ENCODE measurements at places on chromosomes 6 and 20. TPM values are rescaled to one million over a fixed set of nuclear protein-coding genes. Genes with fewer than 3 reads are reported as not detected.

- no peak overlapping the region for H3K27ac ChIP-seq
- peaks cover 13% of the 10 kb centered on the region for H3K4me1 ChIP-seq
- H3K36me3 ChIP-seq = no peaks in the 10 kb centered on the region
- peaks cover 15% of the 10 kb centered on the region for H3K27me3 ChIP-seq
Observed at GRCh38 chr6:107493158-107494057, 3.5 kb downstream of the SOBP start.

DNA sequence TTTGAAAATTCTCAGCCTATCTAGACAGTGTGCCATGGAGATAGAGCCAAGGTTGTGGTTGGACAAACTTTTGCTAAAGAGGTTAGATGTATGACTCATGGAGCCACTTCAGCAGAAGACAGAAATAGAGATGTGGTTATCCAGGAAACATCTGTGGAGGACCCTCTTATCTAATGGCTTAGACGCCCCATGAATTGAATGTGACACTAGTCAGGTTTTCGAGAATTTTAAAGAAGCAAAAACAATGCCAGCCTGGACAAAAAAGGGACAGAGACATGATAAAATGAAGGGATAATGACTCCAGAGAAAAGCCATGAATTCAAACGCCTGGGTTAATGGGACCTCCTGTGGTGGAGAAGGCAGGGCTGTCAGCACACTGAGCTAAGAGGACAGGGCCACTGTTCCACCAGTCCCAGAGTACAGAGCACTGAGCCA, 280.5 kb downstream of the CLVS2 start:
- no peaks in the 10 kb centered on the region for H3K36me3 ChIP-seq
- no peaks in the 10 kb centered on the region for H3K27me3 ChIP-seq
- no peaks in the 10 kb centered on the region for H3K4me1 ChIP-seq
- DNase-seq = no peak
- no peak overlapping the region for H3K4me3 ChIP-seq

DNA sequence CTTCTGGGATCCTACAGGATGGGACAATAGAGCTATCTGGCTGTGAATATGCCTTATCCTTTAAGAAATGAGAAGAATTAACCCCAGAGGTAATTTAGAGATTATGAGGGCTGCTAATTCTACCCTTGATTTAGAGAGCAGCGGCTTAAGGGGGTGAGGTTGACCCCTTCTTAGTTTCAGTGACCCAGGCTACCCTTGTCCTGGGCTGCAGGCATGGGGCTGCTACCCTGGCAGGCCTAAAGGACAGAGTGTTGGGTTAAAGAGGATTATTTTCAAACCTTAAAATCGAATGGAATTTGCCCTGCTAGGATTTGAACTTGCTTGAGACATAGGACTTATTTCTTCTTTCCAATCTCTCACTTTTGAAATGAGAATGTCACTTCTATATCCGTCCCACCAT, 1343.4 kb downstream of the HACE1 start:
- H3K27ac ChIP-seq = no peak overlapping the region
- H3K4me1 ChIP-seq = no peaks in the 10 kb centered on the region
- no peak overlapping the region for H3K4me3 ChIP-seq
- H3K27me3 ChIP-seq = no peaks in the 10 kb centered on the region

GRCh38 chr6:100484474-100484873, 19.8 kb upstream of the SIM1 start:
- no peaks in the 10 kb centered on the region for H3K36me3 ChIP-seq
- H3K4me3 ChIP-seq = no peak overlapping the region
- no peaks in the 10 kb centered on the region for H3K4me1 ChIP-seq

DNA sequence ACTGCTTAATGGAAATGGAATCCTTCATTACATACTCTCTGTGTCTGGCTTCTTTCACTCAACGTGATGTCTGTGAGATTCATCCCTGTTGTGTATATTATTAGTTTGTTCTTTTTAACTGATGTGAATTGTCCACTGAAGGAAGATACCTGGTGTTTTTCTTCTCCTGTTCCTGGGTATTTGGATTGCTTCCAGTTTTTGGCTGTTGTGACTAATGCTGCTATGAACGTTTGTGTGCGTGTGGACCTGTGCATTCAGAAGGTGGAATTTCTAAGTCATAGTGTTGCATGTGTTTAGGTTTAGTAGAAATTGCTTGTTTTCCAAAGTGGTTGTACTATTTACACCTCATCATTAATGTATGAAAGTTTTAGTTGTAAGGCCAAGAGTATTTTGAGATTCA, 3.8 kb downstream of the TULP4 start:
- peaks cover 20% of the 10 kb centered on the region for H3K36me3 ChIP-seq
- no peaks in the 10 kb centered on the region for H3K27me3 ChIP-seq
- no peaks in the 10 kb centered on the region for H3K4me1 ChIP-seq
- no peak for DNase-seq
- H3K27ac ChIP-seq = no peak overlapping the region

DNA sequence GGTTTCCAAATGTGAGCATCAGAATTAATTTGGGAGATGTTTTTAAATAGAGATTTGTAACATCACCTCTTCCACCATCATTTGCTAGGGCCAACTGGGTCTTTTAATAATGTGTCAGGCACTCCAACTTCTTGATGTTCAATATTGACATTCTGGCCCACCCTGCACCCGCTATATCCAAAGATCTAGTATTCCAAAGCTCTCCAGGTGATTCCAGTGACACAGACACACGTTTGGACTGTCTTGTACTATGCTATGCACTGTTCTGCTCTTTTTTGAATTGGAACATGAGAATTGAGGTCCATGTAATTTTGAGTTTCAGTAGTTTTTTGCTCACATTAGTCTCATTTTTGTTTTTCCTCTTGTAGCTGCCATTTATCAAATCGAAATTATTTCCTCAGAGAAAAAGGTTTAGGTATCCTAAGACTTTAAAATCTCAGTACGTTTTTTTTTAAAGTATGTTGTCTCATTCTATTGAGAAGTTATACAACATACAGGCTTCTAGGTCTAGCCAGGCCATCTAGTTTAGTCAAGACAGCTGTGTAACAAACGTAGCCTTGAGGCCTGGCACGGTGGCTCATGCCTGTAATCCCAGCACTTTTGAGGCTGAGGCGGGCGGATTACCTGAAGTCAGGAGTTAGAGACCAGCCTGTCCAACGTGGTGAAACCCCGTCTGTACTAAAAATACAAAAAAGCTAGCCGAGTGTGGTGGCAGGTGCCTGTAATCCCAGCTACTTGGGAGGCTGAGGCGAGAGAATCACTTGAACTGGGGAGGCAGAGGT, 3.1 kb downstream of the BICRAL start:
- peak overlapping the region; percentile 99 for H3K27ac ChIP-seq
- no peaks in the 10 kb centered on the region for H3K27me3 ChIP-seq
- H3K4me1 ChIP-seq = peaks cover 42% of the 10 kb centered on the region
- no peak for DNase-seq

GRCh38 chr20:11553603-11554002, 364.1 kb upstream of the BTBD3 start:
- no peak for DNase-seq
- H3K4me1 ChIP-seq = no peaks in the 10 kb centered on the region
- no peaks in the 10 kb centered on the region for H3K27me3 ChIP-seq
- H3K36me3 ChIP-seq = no peaks in the 10 kb centered on the region
- no peak overlapping the region for H3K27ac ChIP-seq

The MARCKS gene
- 1.2 TPM for total RNA-seq

The TP53TG5 gene
- not detected for total RNA-seq

Data from T-cell (primary cell).